ENCODE measurements at places on chromosomes 16 and 17.

- no peak for DNase-seq
Measured at GRCh38 chr16:77332792-77333191, 102.0 kb downstream of the ADAMTS18 start.

- DNase-seq: no peak
Measured at GRCh38 chr16:55810451-55810961, 22.4 kb downstream of the CES1 start.

GRCh38 chr16:69816996-69817395 is 54.9 kb downstream of the WWP2 start:
- DNase-seq: no peak

GRCh38 chr17:40857535-40857934 is 9.5 kb downstream of the KRT12 start:
- DNase-seq: peak; percentile 24

GRCh38 chr16:78125112-78125844 is 25.8 kb downstream of the WWOX start:
- DNase-seq: no peak

GRCh38 chr16:72635104-72635503 is 412.8 kb downstream of the ZFHX3 start:
- peak; percentile 12 for DNase-seq

- DNase-seq: no peak
Measured at GRCh38 chr16:1095450-1096168, 435 bp downstream of the C1QTNF8 start.

GRCh38 chr16:22232277-22233036 is 26.4 kb downstream of the EEF2K start:
- peak; percentile 63 for DNase-seq

- DNase-seq: no peak
Measured at GRCh38 chr16:68252383-68252782, 7.2 kb downstream of the PLA2G15 start.

GRCh38 chr16:57630407-57630797 is 2.0 kb downstream of the ADGRG1 start:
- DNase-seq: no peak

GRCh38 chr16:81885976-81886586 is 107.0 kb downstream of the PLCG2 start:
- DNase-seq: peak; percentile 37

DNA sequence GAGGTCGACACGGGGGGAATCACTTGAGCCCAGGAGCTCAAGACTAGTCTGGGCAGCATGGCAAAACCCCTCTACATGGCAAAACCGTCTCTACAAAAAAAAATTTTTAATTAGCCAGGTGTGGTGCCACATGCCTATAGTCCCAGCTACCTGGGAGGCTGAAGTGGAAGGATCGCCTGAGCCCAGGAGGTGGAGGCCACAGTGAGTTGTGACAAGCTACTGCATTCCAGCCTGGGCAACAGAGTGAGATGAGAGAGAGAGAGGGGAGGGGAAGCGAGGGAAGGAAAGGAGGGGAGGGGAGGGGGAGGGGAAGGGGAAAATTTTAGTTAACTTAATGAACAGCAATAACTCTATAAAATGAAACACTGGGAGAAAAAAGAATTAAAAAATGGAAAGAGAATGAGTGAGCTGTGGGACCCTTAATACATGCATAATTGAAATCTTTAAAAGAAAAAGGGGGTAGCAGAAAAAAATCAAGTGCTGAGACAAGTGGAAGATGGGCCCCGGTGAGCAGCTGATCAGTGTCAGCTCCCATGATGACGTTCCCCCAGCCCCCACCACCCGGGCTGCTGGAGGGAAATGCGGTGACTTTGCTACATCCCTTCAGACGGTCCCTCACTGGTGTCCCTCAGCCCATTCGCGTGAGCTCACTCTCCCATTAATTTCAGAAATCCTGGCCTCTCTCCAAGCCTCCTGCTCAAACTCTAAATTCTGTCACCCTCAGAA is 2.7 kb downstream of the ASGR2 start:
- DNase-seq: no peak

DNA sequence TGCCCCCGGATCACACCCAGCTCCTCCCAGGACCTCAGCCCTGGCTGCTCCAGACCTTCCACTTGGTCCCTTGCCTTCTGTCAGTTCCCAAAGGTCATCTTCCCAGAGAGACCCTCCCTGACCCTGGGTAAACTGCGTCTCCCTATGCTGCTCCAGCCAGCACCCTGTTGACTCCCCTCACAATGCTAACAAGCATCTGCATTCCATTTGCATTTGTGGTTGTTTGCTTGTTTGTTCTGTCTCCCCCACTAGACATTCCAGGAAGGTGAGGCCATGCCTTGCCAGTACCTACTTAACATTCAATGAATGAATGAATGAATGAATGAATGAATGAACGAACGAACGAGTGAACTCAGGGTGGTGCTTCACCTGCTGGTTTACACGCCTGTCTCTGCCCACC is 171.2 kb downstream of the WSCD1 start:
- no peak for DNase-seq

DNA sequence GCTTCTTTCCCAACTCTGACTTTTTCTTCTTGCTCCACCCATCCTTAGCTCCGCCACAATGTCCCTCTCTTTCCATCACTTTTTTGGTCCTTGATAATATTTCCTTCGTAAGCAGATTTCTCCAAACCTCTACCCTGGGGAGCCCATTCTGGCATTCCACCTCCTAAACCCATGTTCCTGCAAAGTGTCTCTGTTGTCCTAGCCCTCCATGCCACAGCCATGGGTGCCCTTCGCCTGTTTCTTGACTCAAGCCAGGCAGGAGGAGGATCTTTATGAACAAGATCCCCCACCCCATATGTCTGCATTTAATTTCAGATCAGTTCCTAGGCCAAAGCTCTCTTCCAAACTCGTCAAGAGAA is 42.4 kb downstream of the GAS7 start:
- DNase-seq: no peak

- no peak for DNase-seq
Measured at GRCh38 chr16:54027995-54028394, 258.6 kb downstream of the IRX3 start.

- no peak for DNase-seq
Measured at GRCh38 chr17:71436479-71436878, 684.3 kb upstream of the SOX9 start.

- no peak for DNase-seq
Measured at GRCh38 chr17:7132511-7133094, 18.0 kb upstream of the ASGR2 start.

DNA sequence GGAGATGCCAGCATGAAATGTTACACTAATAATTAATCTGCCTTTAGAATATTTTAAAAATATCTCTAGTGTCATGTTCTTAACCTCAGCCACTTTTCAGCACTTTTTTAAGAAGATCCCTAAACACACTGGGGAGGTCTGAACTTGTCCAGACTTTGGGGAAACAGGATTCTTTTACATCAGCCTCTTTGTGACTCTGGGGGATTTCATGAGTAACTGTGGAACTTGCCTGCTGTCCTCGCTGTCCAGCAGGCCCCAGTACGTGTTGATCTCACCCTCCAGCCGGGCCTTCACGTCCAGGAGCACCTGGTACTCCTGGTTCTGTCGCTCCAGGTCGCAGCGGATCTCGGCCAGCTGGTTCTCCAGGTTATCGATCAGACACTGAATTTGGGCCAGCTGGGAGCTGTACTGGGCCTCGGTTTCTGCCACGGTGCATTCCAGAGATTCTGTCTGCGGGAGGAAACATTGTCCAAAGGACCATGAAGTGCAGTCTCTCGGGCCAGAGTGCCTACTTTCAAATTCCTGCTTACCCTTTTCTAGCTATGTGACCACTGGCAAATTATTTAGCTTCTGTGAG is 5.5 kb downstream of the KRT40 start:
- no peak for DNase-seq

GRCh38 chr17:64662774-64663367 is 764 bp upstream of the SMURF2 start:
- no peak for DNase-seq

DNA sequence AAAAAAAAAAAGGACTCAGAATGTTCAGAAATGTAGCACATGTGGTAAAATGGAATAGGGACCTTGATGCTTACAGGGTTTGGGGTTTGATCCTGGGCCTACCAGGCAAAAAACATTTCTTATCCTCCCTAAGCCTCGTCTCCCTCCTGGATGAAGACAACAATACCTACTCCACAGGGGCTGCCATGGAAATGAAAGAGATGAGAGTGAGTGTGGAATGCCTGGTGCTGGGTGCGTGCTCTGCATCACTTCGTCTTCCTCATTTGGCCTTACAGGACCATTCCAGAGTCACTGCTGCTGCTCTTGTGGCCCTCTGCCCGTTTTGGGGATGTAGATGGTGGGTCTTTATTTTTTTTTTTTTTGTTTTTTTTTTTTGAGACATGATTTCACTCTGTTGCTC is 692.9 kb upstream of the EEF2KMT start:
- no peak for DNase-seq

- DNase-seq: peak; percentile 18
Measured at GRCh38 chr16:3520413-3520812, 19.6 kb downstream of the CLUAP1 start.

DNA sequence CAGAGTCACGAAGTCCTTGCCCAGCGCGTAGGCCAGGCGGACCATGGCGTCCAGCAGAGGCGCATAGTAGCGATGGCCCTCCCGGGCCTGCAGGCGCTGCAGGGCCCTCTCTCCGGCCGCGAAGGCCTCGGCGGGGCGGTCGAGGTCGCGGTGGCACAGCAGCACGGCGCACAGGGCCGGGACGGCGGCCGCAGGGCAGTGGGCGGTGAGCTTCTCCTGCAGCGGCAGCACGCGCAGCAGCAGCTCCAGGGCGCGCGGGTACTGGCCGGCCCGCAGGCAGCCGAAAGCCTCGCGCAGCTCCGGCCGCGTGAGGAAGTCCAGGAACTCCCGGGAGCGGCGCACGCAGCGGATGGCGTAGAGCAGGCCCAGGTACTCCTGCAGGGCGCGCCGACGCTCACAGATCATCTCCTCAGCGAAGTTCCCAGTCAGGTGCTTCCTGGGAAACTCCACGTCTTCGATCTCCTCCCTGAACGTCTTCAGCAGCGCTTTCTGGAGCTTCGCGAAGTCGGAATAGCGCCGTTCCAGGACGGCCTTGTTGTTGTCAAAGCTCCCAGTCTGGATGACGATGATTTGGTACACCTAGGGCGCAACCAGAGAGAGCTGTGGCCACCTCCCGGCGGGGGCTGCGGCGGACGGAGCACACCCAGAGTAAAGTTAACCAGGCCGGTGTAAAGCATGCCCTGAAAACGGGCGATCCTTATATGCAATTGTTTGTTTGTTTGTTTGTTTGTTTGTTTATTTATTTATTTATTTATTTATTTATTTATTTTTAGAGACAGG is 7.4 kb downstream of the SNX20 start:
- DNase-seq: no peak

DNA sequence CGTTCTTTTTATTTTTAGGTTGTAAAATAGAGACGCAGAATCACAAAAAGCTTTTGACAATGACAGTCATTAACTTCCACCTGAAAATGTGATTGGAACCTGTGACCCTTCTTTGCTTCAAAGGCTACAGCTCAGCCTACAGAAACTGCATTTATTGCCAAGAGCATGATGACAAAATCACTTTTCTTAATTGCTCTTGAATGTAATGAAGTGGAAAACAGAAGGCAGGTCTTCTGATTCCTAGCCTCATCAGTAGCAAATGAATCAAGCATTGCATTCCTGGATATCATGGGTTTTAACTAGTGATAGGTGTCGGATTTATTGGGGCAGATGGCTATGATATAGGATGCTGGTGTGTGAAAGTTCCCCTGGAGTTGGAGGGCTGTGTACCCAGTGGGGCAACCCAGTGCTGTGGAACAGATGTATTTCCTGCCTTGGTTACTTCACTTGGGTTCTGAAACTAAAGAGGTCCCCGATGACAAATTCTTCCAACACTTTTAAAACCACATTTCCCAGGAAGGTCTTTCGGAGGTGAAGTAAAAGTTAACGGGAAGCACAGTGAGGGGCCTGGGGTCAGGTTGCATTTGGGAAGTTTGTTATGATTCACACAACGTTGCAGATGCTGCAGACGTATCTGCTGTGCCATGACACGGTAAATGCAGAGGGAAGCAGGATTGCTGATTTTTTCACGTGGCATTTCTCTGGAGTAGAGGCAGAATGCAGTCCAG is 127.5 kb downstream of the HS3ST3A1 start:
- peak; percentile 21 for DNase-seq

GRCh38 chr17:78294776-78295175 is 63.3 kb downstream of the TMEM235 start:
- peak; percentile 79 for DNase-seq

GRCh38 chr16:74450236-74450635 is 29.0 kb upstream of the CLEC18B start:
- DNase-seq: no peak

GRCh38 chr16:678858-679813 is 1.1 kb upstream of the STUB1 start:
- DNase-seq: peak; percentile 35

- DNase-seq: no peak
Measured at GRCh38 chr16:167122-167690, 1.4 kb downstream of the HBM start.

- DNase-seq: no peak
Measured at GRCh38 chr16:72796222-72796621, 251.7 kb downstream of the ZFHX3 start.

GRCh38 chr17:51354936-51355335 is 94.6 kb downstream of the UTP18 start:
- DNase-seq: no peak

GRCh38 chr17:65559804-65560627 is 1.4 kb downstream of the AXIN2 start:
- DNase-seq: no peak

Data from iris pigment epithelial cell (primary cell).